Mesendoderm (in vitro differentiated cells): ENCODE measurements at places on chromosomes 1 and 21.

DNA sequence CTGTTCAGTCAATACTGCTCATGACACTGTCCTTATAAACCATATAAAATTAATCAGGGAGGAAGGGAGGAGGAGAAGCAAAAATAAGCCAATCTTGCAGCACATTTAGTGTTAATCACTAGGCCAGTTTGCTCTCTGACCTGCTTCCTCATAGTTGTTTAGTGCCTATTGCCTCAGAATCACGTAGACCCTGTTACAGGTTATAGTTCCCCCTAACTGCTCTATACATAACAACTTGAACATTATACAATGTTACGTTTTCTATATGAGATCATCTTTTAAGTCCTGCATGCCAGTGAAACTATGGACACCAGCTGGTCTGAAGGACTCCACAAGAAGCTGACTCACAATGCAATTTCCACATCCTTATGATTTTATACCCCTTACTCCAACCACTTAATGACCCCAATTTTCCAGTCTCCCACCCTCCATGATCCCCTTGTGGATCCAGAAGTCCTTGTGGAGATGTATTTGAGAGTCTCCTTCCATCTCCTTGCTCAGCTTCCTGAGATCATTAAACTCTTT is 34.9 kb upstream of the TACSTD2 start:
- DNase-seq: no peak

DNA sequence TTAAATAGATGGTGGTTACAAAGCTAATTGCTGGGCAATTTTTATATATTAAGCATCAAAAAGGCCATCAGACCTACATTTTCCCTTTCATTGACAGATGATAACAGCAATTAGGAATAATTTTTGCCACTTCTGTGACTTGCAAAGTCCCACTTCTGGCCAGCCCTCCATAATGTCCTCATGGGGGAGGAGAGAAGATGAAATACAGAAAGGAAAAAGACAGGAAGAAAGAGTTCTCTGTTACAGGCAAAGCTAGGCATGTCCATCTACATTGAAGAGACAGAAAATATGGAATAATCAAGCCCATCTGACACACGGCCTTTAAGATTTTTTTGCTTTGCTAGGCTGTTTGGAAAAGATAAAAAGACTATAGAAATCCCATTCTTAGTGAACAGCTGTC is 108.0 kb downstream of the ENAH start:
- no peak for DNase-seq

DNA sequence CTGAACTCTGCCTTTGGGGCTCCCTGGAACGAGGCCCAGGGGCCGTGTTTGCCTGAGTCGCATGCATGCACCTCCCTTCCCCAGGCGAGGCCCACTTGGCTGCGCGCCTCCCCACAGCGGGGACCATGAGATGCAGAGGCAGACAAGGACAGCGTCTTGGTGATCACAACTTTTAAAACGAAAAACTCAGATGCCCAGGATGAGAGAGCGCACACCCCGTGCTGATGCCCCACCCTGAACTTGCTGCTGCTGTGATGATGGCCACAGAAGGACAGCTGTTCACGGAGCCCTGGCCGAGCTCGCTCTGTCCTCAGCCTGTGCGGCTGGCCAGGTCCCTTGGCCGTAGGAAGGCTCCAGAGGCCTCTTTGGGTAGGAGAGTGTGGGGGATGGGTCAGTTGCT is 11.4 kb upstream of the PRMT2 start:
- no peak for DNase-seq

DNA sequence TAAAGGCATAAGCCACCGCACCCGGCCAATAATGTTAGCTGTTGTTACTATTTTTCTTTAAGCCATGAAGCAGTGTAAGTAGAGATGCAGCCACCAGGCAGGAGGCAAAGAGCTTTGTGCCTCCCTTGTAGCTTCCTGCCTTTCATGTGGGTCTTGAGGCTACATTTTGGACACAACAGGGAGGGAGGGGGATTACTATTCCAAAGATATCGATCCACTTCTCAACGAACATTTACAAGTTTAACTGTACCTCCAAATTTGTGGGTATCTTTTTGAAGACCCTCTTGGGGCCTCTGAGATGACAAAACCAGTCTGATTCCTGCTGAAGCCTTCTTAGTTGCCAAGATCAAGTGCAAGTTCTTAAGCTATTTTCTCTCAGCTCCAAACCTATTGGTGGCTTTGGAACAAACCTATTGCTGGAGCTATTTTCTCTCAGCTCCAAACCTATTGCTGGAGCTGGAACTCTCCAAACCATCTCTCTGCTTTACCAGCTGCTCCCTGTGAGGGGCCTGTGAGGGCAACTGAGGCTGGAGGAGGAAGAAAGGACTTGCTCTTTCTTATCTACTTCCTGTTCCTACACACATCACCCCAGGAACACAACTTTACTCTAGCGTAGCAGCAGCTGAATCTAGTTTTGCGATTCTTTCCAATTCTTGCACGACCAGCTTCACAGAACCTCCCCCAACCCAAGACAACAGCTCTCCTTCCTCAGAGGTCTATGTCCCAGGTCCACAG is 16.1 kb upstream of the RCAN3 start:
- DNase-seq: no peak

DNA sequence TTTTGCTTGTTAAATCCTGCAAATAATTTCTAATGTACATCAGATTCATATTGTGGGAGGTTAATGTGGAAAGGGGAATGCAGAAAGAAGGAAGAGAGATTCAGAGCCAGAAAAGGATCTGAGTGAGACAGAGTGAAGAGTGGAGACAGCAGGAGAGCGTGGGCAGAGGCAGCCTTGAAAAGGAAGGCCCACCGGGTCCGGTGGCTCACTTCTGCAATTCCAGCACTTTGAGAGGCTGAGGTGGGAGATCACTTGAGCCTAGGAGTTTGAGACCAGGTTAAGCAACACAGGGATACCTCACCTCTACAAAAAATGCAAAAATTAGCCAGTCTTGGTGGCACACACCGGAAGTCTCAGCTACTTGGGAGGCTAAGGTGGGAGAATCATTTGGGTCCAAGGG is 222.0 kb upstream of the RAB4A start:
- DNase-seq: no peak

DNA sequence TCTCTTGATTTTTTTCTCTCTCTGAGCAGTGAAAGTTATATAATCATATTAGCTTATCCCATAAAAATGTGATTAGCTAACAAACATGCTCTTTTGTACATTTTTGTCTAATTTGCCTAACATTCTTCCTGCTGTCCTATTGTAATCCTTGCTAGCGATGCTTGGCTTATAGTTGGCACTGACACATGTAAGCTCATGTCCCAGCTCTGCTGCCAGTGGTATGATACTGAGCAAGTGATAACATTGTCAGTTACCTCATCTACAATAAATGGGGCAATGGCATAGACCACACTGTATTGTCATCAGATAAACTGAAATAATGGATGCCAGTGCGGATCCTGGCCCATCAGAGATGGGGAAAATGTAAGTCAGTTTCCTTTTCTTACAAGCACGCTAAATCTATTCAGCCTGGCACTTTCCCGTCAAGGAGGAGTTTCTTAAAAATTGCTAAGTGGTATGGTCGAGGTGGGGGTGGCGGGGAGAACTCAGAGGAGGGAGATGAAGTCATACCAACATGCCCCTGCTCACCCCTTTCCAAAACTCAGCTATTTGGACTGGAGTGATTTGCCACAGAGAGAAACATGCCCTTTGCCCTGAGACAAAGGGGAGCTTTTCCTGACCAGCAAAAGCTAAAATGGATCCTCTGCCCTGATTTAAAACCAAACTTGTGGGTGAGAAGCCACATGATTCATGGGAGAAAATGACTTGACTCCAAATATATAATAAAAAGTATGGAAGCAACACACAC is 1.3 kb downstream of the FYB2 start:
- DNase-seq: no peak
